ENCODE measurements at places on chromosomes 2 and 18.

DNA sequence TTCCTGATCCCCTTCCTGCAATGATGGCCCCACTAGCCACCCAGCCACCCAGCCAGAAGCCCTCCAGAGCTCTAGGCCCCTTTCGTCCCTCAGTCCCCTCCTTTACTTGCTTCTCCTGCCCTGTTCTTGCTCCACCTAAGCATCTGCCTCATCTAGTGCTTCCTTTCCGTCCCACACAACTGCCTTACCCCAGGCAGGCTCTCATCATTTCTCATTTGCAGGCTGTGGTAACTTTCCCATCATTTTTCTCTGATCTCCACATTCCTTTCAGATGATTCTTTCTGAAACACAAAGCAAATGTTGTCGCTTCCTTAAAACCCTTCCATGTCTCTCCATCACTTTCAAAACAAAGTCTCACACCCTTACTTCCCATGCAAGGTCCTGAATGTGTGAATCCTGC lies 459.8 kb downstream of the METTL4 start:
- no peak for DNase-seq

GRCh38 chr2:188971432-188971861 lies 2.7 kb upstream of the COL3A1 start:
- no peak for DNase-seq

DNA sequence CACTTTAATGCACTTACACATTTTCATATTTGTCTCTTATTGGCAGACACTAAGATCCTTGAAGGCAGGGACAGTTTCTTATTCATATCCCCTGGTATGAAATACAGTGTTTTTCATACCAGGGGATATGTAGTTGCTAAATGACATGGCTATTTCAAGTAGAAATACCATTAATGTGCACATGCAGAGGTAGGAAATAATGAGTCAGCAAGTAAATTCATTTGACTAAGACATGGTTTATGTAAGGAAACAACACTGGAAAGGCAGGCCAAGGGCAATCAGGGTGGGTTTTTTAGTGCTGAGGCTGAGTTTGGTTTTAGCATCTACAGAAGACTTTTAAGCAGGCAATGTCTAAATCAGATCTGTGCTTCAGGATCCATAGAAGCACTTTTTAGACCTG lies 155.9 kb downstream of the WDPCP start:
- DNase-seq: no peak

DNA sequence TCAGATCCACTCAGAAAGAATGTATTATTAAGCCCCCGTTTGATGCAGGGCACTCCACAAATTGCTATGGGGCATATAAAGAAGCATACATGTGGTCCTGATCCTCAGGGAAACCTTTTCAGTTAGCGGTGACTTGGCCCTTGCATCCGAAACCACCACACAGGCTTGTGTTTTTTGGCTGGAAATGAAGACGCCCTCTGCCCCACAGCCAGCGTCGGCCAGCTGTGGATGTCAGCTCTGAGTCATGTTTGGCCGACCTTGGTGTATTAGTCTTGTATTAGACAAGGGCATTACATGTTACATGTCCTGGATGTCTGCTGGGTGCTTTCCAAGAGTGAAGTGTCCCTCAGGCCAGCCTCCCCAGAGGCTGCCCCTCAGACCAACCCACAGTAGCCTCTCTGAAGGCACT lies 107.6 kb upstream of the MAP3K20 start:
- DNase-seq: peak; percentile 19

- DNase-seq: no peak
These were observed 449.1 kb downstream of the TNS1 start for GRCh38 chr2:217553679-217554078.

GRCh38 chr18:57741273-57741672 lies 61.8 kb downstream of the ATP8B1 start:
- no peak for DNase-seq

DNA sequence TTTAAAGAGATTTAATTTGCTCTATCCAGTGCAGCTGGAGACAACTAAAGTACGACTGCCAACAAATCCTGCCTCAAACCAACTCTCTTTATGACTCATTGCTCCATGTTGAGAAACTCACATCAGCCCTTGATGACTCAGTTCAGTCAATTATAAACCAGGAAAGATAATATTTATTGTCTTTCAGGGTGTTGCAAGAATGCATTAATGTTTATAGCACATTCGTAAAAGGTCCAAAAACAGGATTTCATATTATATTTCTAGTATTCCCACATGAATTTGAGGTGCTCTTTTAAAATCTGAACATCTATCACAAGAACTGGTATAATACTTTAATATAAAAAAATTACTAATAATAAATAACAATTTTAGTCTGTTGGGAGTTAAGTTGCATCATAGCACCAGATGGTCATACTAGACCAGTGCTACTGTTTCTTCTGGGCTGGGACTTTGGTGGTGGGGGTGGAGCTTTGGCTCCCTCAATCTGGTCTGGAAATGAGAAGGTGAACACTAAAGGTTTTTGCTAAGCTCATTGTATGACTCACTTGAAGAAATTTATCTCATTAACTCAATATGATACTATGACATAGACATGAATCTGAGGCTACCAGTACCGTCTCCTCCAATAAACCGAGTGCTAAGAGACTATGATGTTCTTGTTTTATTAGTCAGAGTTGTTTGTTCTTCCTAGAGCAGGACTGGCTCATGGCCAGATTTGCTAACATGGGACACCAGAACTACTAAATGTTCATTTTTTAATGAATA lies 26.6 kb upstream of the MAP3K20 start:
- peak; percentile 65 for DNase-seq

DNA sequence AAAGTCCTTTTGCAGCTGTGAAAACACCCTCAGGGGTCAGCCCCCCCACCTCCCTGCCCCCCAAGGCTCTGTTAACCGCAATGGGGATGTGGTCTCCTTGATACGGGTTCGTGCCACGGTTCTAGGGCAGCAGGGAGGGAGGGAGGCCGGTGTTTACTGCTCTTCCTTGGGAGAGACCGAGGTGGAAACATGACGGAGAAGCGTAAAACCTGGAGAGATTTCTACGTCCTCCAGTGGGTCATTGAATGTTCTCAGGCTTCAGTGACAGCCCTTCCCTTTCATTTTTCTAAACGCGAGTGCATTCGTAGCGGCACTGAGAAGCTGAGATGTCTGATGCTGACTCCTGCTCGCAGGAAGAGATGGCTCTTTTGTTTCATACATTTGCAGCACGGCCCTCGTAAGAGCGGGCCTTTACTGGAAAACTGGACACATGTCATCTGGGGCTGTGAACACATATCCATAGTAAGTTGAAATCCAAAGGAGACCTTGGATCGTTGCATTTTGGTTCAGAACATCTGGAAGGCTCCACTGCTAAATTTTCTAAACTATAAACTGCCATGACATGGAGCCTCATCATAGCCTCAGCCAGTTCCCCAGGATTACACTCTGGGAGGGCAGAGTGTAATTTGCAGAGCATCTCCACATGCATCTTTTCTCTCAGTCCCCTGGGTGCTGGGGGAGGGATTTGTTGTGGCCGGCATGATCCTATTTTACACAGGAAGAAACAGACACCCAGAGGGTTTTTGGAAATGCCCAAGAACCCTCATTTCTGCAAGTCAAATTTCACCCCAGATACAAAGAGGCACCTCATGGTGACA lies 40.6 kb upstream of the HDAC4 start:
- DNase-seq: no peak

DNA sequence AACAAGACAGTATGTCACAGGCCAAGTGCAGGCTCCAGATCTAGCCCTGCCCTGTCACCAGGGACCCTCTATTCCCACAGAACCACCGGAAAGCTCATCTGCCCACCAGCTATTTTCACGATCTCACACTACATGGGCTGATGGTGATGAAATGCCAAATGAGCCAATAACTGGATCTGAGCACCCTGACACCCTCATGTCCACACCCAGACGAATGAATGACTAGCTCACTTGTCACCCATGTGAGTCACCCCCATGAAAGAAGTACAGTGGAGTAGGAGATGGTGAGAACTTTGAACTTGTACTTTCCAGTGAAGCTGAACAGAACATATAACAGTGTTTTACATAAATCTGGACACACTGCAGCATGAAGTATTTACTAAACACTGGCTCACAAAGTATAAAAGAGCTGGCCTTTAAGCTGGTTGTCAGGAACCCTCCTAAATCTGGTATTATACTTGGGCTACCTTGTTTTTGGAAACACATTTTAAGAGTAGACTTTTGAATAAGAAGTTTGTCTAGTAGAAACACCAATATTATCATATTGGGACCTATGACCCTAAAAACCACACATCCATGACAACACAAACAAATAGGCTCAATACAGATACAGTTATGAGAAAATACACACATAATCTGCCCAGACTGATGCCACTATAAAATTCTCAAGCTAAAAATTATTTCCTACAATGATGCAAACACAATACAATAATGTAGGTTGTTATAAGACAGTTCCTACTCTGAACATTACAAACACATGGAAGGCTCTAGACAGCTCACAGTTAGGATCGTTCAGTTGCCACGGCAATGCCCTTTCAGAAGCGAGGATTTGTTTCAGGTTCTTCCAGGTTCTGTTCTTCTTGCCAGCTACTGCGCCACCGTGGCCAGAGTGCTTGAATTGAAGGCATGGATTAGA lies 19.0 kb downstream of the INO80C start:
- no peak for DNase-seq

- no peak for DNase-seq
These were observed 5.2 kb downstream of the D2HGDH start for GRCh38 chr2:241739651-241740050.

DNA sequence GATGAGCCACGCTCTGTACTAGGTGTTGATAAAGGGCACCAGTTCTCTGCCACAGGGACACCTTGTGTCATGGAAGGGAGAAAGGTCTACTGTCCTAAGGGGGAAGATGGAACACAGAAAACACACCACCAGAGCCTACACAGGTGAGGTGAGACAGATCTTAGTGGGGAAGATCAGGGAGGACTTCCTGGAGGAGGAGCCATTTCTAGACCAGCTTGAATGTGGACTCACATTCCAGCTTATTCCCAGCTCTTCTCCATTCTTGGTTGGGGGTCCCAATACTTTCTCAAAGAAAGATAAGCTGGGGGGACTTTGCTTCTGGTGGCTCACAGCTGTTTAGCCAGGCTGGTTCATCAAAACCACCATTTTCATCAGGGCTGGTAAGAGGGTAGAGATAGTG lies 36.2 kb downstream of the EMX1 start:
- no peak for DNase-seq

- DNase-seq: no peak
These were observed 15.4 kb upstream of the MATN3 start for GRCh38 chr2:20027705-20028434.

DNA sequence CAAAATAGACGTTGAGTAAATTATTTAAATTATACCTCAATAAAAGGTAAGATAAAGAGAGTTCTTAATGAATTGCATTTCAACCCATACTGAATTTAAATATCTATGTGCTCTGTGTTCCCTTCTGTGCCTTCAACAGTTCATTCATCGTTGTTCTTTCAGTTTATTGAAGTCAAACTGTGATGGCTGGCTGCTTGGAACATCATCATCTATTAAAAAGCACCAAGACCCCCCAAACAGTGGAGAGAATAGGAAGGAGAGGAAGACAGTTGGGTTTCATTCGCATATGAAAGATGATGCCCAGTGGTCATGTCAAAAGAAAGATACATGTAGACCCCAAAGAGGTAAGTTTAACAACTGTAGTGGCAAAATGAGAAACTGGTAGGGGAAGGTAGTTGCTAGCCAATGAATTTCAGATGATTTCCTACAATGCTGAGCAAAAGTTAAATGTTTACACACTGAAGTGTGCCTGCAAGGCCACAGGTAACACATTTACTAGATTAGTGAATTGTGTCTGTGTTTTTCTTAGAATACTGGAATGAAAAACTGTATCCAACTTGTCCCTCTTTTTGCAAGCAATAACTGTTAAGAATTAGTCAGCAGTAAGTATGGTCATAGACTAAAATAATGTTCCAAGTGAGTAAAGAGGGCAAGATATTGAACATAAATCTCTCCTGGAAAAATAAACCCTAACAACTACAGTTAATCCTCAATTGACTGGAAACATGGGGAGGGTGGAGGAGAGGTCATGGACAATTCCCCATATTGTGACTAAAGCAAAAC lies 331.3 kb downstream of the KIAA1328 start:
- no peak for DNase-seq

DNA sequence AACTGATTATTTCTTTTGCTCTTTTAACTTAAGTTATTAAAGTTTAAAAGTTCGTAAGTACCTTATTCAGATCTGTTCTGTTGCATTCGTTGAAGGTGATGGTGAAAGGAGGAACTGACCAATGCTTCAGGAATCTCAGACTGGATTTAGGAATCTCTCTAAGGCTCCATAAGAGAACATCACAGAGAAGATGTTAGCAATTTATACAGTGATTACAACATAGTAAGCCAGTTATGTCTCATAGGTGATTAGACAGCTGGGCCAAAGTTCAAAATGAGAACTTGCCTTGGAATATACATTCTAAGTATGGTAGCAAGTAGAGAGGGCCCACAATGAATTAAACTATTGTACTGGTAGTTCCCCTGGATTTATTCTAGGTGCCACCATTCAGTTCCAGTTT lies 3.2 kb downstream of the MARS2 start:
- DNase-seq: no peak

GRCh38 chr18:37218022-37218590 lies 347.5 kb downstream of the CELF4 start:
- no peak for DNase-seq

GRCh38 chr18:78448591-78448990 lies 531.0 kb upstream of the SALL3 start:
- no peak for DNase-seq

DNA sequence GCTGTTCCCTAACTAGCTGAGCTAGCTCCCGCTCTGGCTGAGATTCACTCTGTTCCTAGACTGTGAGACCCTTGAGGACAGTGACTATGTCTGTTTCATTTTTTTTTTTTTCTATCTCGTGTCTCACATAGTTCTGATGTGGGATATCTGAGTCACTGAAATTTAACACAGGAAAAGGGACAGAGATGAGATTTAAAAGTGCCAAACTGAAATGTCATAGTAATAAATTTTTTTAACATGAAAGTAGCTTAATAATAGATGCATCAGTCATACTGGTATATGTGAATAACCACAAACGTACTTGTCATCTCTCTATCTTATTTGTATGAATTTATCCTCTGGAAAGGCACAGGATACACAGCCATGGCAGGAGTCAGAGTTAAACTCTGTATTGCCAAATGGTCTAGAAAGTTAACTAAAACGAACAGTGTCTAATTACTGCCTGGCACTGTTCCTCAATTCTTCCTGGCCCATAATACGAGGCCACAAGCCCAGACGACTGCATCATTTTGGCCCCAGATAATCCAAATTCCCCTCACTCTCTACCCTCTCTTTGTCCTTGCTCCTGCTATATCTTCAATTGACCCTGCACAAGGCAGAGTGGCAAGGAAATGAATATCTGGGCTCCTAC lies 87.5 kb downstream of the SATB2 start:
- DNase-seq: no peak

Data from ascending aorta (tissue), 2 donors.